CD8-positive, alpha-beta T cell (primary cell): ENCODE measurements at places on chromosomes 2 and 18.

GRCh38 chr2:172877826-172878225 is 142.2 kb downstream of the RAPGEF4 start:
- no peak for DNase-seq

DNA sequence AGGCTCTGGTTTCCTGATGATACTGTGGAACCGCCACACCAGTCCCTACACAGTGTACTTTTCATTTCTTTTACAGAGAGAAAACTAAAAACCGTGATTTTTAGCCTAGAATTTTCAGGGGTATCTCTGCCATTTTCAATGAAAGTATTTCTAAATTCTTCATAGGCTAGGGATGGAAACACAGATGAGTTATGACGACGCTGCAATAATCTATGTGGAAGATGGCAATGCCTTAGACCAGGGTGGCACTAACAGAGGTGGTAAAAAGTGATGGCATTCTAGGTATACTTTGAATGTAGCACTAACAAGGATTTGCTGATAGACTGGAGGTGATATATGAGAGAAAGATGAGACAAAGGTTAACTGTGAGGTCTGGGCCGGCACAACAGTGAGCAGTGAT is 56.5 kb downstream of the TTC21B start:
- DNase-seq = no peak

DNA sequence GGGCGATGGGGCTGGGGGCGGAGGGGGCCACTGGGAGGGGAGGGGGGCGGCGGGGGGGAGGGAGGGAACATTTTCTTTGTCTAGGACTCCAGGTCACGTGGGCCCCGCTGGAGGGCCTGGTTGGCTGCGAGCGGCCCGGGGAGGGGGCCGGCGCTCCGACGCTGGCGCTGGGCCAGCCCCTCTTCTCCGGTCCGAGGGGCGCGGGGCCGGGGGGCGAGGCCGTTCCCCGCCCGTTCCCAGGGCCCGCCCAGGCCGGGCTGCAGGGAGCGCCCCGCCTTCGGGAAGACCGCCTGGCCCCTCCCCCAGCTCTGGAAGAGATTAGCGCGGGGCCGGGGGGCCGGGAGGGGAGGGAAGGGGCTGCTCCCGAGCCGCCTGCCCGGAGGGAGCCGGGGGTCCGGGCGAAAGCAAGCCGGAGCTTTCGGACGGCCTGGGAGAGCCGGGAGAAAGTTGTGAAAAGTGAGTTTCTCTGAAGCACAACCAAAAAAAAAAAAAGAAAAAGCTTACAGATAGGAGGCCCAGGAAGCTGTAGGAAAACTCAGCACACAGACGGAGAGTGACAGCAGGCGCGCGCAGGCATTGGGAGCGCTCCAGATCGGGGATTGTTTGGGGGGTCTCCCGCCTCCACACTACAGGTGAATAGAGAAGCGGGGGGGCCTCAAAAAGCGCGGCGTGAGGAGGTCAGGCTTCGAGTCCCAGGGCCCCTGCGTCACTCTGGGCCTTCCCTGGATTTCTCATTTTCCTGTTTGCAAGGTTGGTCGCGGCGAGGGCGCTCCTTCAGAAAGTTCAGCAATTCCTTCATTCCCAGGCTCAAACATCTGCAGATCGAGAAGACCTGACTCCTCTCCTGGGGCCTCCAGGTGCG is 84.1 kb upstream of the POMC start:
- DNase-seq = peak; percentile 41

DNA sequence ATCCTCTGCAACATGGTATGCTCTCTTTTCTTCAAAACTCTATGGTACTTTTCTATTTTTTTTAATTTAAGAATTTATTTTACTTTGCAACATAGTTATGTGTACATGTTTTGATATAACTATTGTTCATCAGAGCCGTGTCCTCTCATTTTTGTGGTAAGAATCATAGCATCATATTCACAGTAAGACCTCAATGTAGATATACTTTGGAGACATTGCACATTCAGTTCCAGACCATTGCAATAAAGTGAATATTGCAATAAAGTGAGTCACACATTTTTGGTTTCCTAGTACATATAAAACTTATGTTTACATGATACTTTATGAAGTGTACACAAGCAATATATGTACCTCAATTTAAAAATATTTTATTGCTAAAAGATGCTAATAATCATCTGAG is 22.7 kb upstream of the LINC00305 start:
- no peak for DNase-seq

- no peak for DNase-seq
These were observed 93.5 kb downstream of the COX7A2L start for GRCh38 chr2:42267530-42267929.

DNA sequence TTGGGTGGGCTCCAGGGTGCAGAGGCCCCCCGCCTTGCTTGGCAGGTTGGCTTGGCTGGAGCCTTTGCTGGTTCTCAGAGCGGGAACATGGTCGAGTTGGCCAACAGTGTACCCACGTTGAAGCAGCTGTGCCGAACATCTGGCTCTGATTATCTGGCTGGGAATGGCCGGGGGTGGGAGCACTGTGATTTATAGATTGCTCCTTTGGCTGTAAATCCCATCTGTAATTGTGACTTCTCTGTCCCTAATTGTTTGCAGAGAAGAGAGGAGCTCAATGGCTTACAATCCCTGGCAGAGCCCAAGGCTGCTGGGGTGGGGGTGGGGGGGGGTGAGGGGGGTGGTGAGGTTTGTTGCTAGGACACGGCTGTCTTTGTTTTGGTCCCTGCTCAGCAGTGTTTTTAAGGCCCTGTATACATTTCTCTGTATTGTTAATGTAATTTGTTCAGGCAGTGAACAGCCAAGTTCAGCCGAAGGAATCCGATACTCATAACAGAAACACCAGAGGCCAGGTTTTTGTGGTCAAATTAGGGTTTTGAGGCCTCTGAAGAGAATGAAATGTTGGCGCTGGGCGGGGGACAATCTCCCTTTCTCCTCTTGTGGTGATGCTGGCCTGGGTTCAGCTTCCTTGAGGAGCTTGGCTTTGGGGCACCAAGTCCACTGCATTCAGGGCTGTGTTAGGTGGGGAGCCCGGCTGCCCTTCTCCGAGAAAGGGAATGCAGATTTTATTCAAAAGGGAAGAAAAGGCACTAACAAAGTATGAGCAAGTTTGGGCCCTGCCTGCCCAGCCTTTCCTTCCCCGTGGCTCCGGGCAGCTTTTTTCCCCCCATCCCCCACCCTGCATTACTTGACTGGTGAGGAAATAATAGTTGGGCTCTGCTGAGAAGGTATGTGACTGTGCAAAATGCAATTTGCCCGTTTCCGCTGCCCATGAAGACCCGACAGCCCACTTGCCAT is 82.5 kb downstream of the TCF7L1 start:
- DNase-seq = no peak

DNA sequence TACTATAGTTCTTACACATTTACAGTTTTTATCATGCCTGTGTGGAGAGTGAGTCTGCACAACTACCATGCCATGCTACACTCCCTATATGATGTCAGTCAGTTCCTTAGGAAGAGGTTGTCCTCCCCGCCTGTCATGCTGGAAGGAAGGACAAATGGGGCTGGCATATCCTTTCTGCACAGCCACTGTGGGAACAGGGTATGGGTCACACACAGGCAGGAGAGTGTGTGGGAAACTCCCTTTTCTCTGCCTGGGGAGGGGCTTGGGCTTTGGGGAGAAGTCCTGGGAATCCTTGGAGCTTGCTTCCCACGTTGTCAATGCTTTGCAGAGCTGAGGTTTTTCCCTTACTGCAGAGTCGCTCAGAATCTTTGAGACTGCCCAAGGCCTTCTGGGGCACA is 232.1 kb downstream of the PRKCE start:
- DNase-seq = no peak

- DNase-seq = no peak
These were observed 2.9 kb downstream of the LRATD1 start for GRCh38 chr2:14635391-14635871.

DNA sequence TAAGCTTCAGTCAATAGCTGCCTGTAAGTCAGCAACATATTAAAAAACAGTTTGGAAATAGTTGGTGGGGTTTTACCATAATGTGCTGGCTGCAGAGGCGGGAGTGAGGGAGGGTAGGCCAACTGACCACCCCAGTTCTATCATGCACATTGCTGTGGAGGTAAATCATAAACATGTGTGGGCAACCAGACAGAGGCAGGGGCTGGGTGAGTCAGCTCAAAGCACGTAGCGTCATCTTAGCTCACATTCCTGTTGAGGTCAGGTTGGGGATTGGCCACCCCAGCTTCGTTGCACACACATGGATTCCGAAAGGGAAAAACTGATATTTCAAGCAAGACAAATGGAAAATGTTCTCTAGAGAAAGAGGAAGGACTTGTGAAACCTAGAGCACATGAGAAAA is 19.5 kb downstream of the GPR45 start:
- no peak for DNase-seq

DNA sequence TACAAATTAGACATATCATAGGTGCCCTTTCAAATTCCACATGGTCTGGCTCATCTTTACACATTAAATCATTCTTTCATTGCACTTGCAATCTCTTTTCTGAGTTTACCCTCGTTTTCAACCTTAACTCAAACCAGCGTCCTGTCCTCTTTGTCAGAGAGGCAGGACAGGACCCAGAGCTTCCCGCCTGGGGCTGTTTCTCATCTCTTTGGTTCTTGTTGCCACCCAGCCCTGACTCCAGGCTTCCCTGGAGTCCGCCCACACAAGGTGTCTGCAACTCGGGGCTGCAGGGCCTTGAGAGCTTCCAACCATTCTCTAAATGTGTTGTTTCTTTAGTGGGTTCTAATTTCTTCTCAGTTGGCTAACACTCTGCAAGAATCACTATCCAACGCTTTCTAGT is 24.4 kb downstream of the RBMS1 start:
- no peak for DNase-seq

DNA sequence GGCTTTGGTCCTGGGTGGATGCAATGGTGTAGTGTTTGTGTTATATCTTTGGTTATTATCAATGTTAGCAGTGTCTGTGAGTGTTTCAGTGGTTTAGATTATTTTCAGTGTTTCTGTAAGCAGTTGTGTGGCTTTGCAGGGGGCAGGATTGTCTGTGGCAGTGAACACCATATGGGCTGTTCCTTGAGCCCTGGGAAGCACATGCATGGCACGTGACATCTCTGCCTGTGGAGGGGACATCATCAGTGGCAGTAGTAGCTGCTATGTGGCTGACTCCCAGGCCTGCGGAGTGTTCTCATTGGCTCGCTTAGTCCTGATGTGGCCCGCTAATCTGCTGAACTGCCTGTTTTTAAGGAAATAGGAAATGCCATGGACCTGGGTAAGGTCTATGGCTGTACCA is 327.5 kb downstream of the GULP1 start:
- no peak for DNase-seq

- DNase-seq = no peak
These were observed 75.4 kb downstream of the ANKRD12 start for GRCh38 chr18:9211955-9212354.

DNA sequence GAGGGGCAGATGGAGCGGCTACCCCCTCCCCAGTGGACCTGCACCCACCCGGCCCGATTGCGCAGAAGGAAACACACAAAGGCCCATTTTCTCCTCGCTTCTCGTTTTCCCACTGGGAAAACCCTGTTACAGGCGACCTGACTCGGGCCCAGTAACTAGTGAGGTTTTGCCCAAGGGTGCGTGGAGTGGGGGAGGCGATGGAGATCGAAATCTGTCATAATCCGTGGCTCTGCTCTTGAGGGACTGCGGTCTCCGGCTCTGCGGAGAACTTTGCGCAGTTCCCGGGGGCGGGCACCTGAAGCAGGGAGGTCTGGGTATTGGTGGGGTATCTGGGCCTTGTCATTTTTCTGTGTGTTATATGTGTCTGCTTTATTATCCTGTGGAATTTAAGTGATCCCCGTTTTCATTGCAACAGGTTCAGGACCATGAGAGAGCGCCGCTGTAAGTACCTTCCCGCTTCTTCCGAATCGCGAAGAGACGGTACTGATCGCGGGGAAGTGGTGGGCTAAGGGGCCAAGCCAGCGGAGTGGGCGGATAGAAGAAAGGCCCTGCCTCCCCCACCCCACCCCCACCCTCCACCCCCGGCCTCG is 4.0 kb upstream of the HOXD4 start:
- DNase-seq = no peak

GRCh38 chr2:110903548-110903947 is 171.2 kb downstream of the ACOXL start:
- DNase-seq = no peak

- peak; percentile 53 for DNase-seq
These were observed 22.3 kb downstream of the KLF7 start for GRCh38 chr2:207143215-207144172.

GRCh38 chr2:128682729-128683284 is 364.1 kb upstream of the HS6ST1 start:
- DNase-seq = no peak

DNA sequence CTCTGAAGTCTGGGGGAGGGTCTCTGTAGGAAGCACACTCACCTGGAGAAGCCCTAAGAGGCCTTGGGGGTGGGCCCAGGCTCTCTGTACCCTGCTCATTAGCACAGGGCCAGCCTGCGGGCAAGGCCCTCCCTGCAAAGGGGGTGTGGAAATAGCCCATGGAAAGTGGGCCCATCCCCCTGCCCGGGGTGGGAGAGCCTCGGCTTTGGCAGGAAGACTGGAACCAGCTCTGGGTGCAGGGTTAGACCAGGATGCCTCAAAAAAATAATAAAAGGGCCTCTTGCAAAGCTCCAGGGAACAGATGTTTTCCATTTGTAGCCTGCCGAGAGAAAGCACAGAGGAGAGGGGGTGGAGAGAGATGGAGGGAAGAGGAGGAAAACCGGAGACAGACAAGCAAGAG is 98.7 kb downstream of the STPG4 start:
- no peak for DNase-seq

DNA sequence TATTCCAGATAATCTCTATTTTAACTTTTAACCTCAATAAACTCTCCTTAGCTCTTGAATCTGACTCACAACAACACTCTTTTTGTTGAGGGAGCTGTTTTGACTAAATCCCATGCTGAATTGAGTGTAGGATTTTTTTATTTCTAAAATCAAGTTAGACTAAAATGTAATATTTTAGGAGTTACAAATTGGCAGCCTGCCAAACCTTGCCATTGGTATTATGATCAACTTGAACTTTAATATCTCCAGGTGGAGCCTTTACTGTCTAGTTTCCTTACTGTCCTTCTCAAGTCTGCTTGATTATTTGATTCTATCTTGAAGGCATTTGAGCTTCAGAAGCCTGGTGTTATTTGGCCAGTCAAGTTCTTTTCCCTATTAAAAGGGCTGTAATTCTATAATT is 8.7 kb downstream of the PIKFYVE start:
- no peak for DNase-seq

DNA sequence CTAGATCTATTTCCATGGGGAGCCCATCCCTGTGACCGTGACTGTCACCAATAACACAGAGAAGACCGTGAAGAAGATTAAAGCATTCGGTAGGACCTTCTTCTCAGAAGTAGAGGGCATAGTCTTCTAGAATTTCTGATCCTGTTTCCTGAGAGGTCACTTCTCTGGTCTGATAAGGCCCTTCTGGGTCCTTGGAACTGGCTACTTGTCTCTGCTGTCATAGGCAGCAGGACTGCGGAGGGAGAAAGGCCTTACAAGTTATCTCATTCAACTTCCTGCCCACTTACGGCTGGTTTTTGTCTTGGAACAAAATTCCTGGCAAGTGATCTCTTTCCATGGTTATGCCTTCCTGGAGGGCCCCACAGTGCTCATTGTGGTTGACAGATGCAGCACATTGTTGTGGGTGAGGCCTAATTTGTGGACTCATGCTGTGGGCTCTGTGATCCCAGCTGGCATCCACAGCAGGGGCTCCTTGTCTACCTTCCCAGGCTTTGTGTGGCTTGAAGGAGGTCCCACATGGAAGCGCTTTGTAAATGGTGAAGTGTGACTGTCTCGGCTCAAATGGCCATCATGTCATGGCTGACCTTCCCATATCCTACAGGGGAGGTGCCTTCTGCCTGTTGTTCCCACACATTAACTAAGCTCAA is 22.0 kb downstream of the SAG start:
- no peak for DNase-seq

- DNase-seq = no peak
These were observed 4.2 kb upstream of the ODC1 start for GRCh38 chr2:10452312-10452711.

GRCh38 chr2:88114889-88115288 is 13.0 kb downstream of the FABP1 start:
- DNase-seq = no peak
